GOT3 (cell line): ENCODE measurements at places on chromosomes 4 and X.

GRCh38 chrX:141936080-141936479, 32.4 kb downstream of the MAGEC1 start:
- DNase-seq = no peak

- DNase-seq = no peak
Observed at GRCh38 chr4:100071506-100071905, 118.8 kb downstream of the DDIT4L start.

DNA sequence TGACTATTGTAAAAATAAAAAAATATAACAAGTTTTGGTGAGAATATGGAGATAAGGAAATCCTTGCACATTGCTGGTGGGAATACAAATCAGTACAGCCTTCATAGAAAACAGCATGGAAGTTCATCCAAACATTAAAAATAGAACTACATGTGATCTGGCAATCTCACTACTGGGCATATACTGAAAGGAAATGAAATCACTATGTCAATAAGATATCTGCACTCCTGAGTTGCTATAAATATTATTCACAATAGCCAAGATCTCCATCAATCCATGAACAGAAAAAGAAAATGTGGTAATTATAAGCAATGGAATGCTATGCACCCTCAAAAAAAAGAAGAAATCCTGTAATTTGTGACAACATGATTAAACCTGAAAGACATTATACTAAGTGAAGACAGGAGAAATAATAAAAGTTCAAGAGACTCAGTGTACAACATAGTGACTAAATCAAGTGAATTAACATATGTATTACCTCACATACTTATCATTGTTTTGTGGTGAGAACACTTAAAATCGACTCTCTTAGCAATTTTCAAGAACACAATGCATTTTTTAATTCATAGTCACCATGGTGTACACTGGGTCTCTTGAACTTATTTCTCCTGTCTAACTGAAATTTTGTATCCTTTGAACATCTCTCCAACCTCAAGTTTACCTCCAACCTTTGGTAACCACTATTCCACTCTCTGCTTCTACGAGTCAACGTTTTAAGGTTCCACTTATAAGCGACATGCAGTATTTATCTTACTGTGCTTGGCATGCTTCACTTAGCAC, 1703.7 kb upstream of the AGA start:
- no peak for DNase-seq

GRCh38 chr4:62232814-62233213, 1032.7 kb downstream of the ADGRL3 start:
- no peak for DNase-seq

DNA sequence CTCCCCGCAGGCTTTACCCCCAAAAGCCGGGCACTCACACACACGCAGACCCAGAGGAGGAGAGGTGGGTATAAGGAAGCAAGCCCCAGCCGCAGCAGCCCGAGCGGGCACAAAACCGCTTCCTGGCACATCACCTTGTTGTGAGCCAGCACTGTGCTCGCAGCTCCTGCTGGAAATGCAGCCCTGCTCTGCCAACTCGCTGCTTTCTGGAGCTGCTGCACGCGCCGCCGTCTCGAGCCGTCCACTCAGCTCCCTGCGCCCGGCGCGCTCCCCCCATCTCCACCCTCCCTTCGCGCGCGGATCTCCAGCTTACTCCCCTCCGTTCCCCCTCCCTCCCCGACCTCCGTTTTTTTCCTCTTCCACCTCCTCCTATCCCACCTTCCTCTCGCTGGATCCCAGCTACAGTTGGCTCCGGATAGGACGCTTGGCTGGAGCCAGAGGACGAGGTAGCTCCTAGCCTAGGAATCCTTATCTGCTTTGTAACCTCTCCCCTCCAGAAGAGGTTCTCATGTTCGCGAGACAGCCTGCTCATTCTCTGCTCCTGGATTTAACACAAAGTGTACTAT, at the start of gene SPOCK3:
Gene SPOCK3 (minus strand): TSS at position 179 of the 566 bp plus-strand sequence.
- DNase-seq = no peak

GRCh38 chrX:37712458-37712857, 26.9 kb downstream of the XK start:
- DNase-seq = no peak
